ENCODE measurements at places on chromosomes 11 and 22.

GRCh38 chr11:6390718-6391469, 620 bp downstream of the SMPD1 start:
- DNase-seq, result no peak

GRCh38 chr11:59186130-59186594, 14.2 kb downstream of the DTX4 start:
- no peak for DNase-seq

- DNase-seq, result no peak
These were observed 89.0 kb upstream of the GRK3 start for GRCh38 chr22:25475257-25476022.

DNA sequence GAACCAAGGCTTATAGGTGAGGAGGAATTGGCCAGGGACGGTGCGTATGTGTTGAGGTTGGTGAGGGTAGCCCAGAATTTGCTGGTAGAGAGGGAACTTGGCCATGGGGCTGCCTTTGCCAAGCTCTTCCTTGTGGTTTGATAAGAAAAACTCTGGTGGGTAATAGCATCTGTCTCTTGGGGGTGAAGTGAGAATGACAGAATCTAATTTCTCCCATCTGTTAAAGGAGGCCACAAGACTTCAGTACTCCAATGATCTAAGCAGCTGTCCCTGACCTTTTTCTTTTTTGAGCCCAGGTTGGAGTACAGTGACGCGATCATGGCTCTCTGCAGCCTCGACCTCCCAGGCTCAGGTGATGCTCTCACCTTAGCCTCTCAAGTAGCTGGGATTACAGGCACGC, 36.0 kb upstream of the PICK1 start:
- DNase-seq, result no peak

GRCh38 chr11:70243912-70244652, 26.4 kb upstream of the PPFIA1 start:
- no peak for DNase-seq

- DNase-seq, result no peak
These were observed 17.1 kb upstream of the MOB2 start for GRCh38 chr11:1503708-1504104.

GRCh38 chr11:130512662-130513061, 64.2 kb downstream of the ADAMTS15 start:
- no peak for DNase-seq

- no peak for DNase-seq
These were observed 420.6 kb downstream of the BRD1 start for GRCh38 chr22:49406879-49407587.

DNA sequence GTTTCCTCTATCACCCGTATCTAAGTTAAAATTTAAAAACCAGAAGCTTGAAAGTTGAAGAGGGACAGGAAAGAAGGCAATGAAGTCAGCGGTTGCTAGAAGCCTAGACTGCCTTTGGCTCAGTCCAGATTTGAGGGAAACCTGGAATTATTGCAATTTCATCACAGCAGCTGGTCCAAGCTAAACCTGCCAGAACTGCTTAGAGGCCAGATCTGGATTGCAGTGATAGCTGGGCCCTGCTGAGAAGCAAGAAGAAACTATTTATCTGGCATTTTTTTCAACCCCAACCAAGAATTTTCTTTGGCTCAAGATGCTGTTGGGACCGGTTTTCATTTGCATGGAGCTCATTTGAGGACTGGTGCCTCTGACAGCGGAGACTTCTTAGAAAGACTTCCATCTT, 121.5 kb upstream of the TEAD1 start:
- peak; percentile 49 for DNase-seq

DNA sequence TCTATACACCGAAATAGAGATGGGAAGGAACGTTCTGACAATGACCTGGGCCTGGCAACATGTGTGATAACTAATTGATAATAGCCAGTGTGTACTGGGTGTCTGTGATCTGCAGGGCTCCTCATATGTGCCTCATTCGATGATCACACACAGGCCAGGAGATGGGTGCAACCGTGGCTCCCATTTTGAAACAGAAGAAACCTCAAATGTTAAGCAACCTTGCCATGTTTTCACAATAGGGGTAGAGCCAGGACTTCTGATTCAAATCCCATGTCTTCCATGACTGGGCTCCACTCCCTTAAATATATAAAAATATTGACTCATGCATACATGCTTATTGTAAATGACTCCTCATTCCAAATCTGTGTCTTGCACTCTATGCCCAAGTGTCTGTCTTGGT, 11.1 kb downstream of the APOL3 start:
- no peak for DNase-seq

- DNase-seq, result no peak
These were observed 316.7 kb downstream of the DLG2 start for GRCh38 chr11:85310479-85310878.

DNA sequence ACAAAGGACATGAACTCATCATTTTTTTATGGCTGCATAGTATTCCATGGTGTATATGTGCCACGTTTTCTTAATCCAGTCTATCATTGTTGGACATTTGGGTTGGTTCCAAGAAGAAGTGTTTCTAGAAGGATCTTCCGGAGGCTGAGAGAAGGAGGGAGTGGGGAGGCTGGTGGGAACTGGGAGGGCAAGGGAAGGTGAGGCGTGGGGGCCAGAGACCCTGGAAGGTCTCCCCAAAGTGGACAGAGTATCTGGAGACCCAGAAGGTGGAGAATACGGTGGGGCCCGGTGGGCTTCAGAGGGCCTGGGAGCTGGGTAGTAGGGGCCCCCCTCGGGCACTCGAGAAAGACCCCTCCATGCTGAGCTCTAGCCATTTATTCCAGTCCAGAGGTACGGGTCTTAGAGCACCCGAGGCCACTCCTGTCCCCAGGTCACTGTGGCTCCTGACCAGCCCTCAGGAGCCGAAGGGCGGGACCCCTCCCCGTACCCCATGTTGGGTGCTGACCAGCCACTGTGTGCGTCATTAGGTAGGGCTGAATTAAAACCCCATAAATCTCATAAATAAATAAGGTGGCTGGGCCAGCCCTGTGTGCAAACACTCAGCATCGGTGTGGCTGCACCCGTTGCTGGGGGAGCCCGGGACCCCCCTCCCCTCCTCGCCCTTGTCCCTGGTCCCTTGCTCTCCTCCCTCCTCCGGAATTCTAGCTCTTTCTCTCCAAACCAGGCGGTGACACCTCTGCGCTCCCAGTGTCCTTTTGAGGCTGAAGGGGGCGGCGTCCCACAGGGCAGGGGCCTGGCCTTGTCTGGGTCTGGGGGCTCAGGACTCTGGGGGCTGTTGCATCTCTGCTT, 38.8 kb upstream of the MUC5AC start:
- no peak for DNase-seq

GRCh38 chr11:67401495-67402191, at the start of gene PPP1CA:
Gene PPP1CA, minus strand, starts transcription at chr11:67401858. Its CDS starts 76 bp downstream, at chr11:67401782.
- DNase-seq, result peak; percentile 79

DNA sequence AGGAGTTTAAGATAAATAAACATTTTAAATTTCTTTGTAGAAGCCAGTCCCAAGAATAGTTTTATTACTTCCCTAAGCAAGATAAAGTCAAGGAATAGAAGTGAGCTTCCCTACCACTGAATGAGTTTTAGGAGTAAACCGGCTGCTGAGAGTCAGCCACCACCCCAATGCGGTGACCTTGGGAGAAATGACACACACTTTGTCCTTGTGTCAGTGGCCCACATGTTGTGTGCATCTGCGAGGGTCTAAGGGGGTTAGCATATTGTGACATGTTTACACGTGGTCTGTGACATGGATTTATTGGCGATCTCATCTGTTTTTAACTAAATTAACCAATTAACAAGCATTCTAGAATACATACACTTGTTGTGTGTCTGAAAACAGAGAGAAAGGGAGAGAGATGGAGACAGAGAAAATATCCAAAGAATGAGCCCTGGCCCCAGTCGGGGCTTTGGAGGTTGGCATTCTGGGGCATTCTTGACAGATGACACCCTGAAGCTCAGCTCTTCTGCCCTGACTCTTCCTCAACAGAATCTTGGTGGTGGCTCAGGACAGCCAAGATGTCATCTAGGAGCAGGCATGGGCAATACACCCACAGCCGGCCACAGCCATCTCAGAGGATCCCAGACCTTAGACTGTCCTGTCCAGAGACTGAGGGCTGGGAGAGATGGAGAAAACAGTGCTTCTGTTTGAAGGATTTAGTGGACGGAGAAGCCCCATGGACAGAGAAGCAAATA, 29.7 kb upstream of the TMPRSS4 start:
- no peak for DNase-seq

DNA sequence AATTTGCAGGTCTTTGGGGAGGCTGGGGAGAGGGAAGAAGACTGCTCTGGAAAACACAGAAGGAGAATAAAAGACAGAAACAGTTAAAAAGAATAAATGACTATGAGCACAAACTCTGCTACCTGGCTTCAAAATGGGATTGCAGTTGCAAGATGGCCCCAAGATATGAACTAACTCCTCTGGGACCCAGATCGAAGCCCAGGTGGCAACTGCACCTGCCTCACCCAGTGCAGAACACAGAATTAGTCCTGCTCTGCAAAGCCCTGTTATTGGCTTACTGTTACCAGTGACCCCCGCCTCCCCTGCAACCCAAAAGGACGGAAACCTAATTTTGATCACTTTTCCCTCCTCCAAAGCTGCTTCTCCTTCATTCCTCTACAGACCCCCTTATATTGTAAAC, 35.9 kb upstream of the POU2AF1 start:
- no peak for DNase-seq

All from HFFc6 (cell line).